ENCODE measurements at places on chromosomes 13 and 19.

DNA sequence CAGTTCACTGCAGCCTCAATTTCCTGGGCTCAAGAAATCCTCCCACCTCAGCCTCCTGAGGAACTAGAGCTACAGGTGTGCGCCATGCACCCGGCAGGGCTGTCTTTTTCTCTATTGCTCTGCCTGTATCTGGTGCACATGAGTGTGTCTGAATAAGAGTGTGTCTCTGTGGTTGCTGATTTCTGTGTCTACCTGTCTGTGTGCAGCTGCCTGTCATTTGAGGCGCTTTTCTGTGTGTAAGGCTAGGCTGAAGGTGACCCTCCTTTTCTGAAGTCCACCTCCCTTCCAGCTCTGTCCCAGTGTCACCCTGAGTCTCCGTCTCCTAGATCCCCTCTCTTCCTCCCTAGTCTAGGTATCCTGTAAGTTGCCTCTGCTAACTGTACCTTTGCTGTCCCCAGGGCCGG, 1.5 kb upstream of the PRR12 start:
- ATAC-seq, result no peak

DNA sequence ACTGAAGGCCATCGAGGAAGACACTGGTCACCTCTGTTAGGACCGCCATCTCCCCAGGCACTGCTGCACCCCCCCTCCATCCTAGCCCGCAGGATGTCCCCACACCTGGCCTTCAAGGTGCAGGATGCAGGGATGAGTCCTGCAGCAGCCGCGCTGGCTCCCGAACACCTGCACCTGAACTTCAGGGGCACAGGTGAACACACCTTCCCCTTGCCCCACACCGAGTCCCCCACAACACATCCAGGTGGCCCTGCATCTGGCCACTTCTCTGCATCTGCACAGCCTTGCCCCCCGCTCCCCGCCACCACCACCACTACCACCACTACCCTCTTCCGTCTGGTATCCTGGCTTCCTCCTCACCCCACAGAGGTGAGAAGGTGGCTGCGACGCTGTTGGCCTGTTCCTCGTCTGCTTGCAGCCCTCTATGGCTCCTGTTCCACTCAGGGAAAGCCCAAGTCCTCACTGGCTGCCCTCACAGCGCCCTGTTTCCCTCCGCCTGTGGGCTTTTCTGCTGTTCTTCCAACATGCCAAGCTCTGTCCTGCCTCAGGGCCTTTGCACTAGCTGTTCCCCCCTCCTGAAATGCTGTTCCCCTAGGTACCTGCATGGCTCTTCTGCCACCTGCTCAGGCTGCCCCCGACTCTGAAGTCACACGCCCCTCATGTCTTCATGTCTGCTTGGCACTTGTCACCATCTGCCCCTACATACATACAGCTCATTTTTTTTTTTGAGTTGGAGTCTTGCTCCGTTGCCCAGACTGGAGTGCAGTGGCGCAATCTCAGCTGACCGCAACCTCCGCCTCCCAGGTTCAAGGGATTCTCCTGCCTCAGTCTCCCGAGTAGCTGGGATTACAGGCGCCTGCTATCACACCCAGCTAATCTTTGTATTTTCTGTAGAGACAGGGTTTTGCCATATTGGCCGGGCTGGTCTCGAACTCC, 1.4 kb upstream of the CERS1 start:
- ATAC-seq, result no peak

DNA sequence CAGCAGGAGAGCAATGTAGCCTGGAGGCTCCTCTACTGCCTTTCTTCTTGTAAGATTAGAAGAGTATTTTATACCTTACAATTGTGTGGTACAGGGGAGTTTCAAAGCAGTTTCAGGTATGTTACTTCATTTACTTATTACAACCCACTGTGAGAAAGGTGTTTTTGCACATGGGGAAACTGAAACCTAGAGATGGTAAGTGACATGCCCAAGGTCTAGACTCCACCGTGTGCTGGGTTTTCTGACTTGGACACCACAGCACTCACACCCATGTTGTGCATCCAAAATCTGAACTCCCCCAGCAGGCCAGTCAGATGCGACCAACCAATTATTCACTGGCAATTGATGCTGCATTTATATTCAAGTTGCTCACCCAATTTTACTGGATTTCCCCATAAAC, 22.8 kb downstream of the ERICH6B start:
- peak; percentile 49 for ATAC-seq

- no peak for ATAC-seq
Observed at GRCh38 chr19:51185069-51185867, 39.6 kb upstream of the CD33 start.

GRCh38 chr19:39645800-39646411, 9.8 kb upstream of the LGALS16 start:
- no peak for ATAC-seq

GRCh38 chr13:99320693-99321481, 13.7 kb upstream of the GPR183 start:
- ATAC-seq, result no peak

DNA sequence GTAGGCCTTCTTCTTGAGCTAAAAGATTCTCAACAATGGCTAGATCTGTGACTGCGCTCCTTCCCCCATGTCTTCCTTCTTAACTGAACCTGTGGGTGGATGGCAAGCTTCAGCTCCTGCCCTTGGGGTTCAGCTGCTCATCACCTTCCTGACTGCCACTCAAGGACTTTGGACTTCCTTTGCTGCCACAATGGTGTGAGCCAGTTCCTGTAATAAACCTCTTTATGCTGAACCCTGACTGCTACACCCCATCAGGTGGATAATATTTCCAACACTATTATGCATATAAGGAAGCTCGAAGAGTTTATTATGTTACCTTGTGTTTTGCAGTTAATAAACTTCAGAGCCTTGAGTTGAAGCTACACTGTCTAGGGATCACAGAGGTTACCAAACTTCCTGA, 208.9 kb upstream of the SLC10A2 start:
- no peak for ATAC-seq

Data from stimulated activated memory B cell treated with anti-CD40 and anti-IgM and Interleukin-4, amounts not matched to agents 10 μg/mL and 1 μg/mL and 100 μg/mL, for 72 hours (primary cell).